ENCODE measurements at places on chromosomes 13 and 19. TPM values are rescaled to one million over a fixed set of nuclear protein-coding genes. Genes with fewer than 3 reads are reported as not detected.

Gene STOML3
- total RNA-seq: not detected

Gene SYCN
- not detected for total RNA-seq

Gene ATP4B
- not detected for total RNA-seq

Gene AKAP11
- 33.9 TPM for total RNA-seq

Gene OR10H1
- total RNA-seq: not detected

Gene MCEMP1
- total RNA-seq: not detected

Gene PRR12
- 4.5 TPM for total RNA-seq

Gene KIR2DL4
- not detected for total RNA-seq

Measured in smooth muscle cell of trachea (primary cell).